ENCODE measurements at places on chromosomes 1 and 21.

DNA sequence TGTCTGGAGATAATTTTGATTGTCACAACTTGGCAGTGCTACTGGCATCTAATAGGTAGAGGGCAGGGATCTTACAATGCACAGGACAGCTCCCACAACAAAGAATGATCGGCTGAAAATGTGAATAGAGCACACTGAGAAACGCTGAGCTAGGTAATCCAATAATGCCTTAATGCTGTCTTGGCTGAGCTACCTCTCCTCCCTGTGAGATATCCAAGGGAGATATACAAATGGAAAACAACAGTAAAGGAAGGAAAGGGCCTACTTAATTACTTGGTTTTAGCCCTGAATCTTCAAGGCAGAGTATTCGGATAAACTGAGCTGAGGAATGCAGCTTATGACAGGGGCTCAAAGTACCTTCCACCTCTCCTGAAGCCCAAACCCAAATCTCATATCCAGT is 2.9 kb downstream of the DNASE2B start:
- no peak for DNase-seq

- no peak for DNase-seq
Observed at GRCh38 chr1:51833700-51834099, 44.8 kb downstream of the NRDC start.

DNA sequence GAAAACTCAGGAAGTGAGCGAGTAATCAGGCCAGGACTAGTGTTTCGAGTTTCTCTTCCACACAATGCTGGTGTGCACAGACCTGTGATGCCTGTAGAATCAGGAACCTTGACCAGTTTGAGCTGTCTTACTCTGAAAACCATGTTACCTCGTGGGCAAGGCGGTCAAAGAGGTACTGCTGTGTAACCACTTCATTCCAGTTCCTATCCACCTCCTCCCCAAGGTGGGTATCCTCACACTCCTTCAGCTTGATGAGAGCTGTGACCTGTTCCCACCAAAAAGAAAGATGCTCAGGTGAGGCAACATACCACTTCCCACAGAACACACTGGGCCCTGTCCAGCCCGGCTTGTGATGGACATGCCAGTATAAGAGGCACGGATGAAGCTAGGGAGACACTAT is 88.1 kb downstream of the NRDC start:
- DNase-seq: no peak

- DNase-seq: peak; percentile 56
Observed at GRCh38 chr1:69913977-69914376, 291.4 kb downstream of the LRRC40 start.

DNA sequence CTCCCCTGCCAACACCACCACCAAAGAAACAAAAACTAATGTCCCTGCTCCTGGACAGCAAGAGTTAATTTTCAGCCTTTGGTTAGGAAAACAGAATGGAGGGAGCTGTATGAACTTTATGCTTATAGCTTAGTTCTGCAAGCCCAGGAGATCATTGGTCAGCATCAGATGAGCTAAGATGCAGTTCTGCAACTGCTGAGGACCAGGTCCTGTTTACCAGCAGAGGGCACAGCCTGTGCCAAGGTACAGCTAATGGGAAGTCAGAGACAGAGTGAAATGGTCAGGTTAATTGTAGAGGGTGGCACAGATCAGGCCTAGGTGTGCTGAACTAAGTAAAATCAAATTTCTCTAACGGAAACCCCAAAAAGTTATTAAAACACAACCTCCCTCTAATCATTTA is 161.3 kb downstream of the ROR1 start:
- no peak for DNase-seq

GRCh38 chr1:40763742-40764532 is 19.6 kb upstream of the KCNQ4 start:
- DNase-seq: no peak

DNA sequence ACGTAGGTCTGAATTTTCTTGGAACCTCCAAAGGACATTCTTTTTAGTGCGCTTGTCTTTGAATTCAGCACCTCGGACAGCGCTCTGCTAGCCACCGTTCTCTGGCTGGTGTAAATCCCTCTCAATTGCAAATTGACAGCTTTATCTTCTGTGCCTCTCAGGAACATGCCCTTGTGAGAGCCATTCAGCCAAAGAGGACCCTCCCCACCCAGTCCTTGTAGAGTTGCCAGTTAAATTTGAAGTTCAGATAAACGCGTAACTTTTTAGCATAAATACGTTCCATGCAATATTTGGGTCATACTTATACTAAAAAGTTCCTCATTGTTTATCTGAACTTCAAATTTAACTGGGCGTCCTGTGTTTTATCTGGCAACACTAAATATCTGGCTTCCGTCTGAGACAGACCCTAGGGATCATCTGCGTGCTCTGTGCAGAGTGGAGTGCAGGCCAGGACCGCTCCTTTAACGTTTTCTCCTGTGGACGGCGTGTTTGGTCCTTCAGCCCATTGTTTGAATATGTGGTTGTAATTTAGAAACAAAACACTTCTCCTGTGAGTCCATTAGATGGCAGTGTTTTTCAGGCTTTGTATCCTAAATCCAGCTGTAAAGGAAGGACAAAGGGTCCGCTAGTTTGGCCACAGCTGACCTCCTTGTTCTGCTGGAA is 7.0 kb downstream of the KCNAB2 start:
- peak; percentile 19 for DNase-seq

Data from AG09319 (cell line).